Left renal pelvis (tissue), 4 donors: ENCODE measurements at places on chromosomes 12 and 14.
A peak's percentile ranks its signal among the peaks of the same experiment; 100 is the strongest.

DNA sequence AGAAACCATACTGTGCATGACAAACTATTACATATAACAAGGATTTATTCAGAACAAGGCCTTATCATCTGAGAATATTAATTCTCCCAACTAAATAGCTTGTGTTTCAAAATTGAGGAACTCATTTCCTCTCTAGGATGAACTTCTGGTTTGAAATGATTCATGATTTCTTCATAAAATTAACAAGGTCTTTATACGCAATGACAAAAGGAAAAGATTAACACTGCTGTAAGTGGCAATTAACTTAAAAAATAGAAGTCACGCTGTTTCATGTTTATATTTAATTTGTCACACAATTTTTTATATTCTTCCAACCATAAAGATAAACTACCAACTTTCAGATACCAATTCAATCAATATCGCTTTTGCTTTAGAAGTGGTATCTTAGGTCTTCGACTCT, 80.8 kb downstream of the GRIP1 start:
- no peak for DNase-seq

DNA sequence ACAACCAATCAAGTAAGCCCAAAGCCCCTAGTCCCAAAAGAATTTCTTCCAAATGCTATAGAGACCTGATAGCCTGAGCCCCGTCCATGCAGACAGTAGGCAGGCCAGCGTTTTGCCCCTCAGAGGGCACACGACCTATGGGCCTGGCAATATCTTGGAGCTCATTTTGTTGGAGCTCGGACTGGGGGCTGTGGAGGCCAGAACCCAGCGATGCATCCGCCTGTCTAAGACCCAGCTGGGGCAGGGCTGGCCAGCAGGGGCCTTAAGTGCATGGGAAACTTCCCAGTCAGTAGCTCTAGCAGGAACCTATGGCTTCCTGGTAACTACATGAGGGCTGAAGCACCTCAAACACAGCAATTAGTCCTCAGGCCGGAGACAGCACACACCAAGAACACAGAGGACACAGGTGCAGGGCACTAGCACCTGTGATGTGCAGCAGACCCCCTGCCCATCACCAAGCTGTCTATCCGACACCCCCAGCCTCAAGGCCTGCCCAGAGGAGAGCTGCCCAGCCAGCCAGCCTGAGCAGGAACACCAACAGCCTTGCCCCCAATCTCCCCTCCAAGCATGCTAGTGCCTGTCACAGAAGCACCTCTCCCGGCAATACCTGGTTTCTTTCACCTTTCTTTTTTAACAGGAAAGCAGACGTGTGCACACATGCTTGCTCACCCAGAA, 50.8 kb downstream of the ARL6IP4 start:
- no peak for DNase-seq

DNA sequence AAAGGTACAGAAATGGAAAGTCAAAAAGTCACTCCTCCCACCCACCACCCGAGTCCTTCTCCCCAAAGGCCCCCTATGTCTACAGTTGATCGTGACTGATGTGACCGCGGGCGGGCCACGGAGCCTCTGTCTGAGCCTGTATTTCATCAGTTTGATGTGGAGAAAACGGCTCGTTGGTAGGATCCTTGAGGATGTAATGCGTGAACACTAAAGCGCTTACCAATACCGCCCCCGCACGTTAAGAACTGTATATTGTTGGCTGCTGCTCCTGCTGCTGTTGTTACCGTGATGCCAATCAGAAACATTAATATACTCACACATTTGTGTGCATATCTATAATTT, 24.6 kb upstream of the UBC start:
- DNase-seq, result no peak

GRCh38 chr14:35331605-35332516, 39.7 kb downstream of the PSMA6 start:
- DNase-seq, result no peak

- DNase-seq, result no peak
These were observed 33.2 kb downstream of the TMEM30B start for GRCh38 chr14:61247935-61248334.

DNA sequence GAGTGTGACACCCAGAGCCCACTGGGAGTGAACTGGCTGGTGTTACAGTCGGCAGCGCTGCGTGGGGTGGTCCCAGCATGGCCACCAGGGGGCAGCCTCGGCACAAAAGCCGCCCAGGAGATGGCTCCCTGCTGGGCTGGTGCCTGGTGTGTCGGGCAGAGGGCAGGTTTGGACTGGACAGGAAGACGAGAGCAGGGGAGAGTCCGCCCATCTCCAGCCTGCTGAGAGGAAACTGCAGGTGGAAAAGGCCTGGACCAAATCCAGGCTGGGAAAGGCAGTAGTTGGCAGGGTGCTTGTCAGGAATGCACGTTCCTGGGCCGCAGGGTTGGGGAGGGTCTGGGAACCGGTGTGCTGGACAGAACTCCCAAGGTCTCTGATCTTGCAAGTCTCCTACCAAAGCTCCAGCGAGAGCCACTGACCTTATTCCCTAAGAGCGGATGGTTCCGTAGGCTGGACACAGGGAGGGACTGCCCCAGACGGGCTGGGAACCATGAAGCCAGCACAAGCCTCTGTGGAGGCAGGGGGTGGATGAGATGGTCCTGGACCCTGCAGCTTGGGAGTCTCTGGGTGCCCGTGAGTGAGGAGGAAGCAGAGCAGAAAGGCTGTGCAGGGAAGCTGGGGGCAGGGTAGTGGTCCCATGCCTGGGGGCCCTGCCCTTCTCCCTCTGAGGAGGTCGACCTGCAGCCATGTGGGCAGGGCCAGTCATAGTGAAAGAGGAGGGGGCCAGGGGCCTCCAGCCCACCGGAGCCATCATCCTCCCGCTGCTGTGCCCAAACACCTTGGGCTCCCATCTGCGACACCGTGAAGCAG, 1.8 kb downstream of the AHNAK2 start:
- DNase-seq, result no peak

- DNase-seq, result no peak
These were observed 2.9 kb upstream of the HOXC12 start for GRCh38 chr12:53951577-53952334.

GRCh38 chr12:99413751-99414150, 233.8 kb upstream of the GARIN6 start:
- DNase-seq, result no peak

DNA sequence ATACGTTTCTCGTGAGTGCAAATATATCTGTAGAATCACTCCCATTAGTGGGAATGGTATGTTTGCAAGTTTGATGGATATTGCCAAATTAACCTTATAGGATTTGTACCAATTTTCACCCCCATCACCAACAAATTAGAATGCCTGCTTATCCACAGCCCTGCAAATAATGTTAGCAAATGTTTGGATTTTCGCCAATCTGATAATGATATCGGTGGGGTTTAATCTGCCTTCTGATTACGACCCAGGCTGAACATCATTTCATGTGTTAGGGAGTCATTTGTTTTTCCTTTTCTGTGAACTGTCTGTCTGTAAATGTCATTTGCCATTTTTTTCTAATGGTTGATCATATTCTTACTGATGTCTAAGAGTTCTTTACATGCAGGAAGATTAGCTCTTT, 4.1 kb upstream of the DAZAP2 start:
- DNase-seq, result no peak

DNA sequence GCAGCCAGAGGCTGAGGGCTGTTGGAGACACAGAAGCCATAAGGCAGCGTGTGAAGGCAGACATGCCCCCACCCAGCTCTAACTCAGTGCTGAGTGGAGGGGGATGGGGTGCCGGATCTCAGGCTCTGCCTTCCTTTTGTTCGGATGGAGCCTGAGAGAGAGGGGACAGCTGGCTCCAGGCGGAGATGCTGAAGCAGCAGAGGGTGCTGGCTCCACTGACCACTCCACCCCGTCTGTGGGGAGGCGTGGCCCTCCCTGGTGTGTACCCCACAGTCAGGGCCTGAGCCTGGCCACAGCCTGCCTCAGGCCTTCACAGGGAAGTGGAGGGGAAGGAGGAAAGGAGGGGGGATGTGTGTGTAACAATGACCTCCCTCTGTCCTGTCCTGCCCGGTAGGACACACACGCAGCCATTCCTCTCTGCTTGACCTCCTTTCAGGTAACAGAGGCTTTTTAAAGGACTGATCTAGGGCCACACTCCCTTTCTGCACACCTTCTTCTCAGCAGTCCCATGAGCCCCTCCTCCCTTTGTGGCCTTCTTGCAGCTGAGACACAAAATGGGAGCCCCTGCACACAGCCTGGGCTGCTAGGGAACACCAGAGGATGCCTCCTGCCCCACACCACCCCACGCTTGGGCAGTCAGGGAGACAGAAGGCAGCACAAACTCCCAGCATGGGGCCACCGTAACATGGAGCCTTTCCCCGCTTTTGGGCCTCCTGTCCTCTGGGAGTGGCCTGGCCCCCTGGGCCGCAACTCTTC, 9.6 kb upstream of the ENDOU start:
- DNase-seq, result no peak

- no peak for DNase-seq
These were observed 28.4 kb upstream of the GPR132 start for GRCh38 chr14:105093431-105094192.

GRCh38 chr12:110304061-110304551, 23.1 kb downstream of the ATP2A2 start:
- DNase-seq, result no peak

- no peak for DNase-seq
These were observed 277.4 kb downstream of the FOXN3 start for GRCh38 chr14:89139404-89140247.

DNA sequence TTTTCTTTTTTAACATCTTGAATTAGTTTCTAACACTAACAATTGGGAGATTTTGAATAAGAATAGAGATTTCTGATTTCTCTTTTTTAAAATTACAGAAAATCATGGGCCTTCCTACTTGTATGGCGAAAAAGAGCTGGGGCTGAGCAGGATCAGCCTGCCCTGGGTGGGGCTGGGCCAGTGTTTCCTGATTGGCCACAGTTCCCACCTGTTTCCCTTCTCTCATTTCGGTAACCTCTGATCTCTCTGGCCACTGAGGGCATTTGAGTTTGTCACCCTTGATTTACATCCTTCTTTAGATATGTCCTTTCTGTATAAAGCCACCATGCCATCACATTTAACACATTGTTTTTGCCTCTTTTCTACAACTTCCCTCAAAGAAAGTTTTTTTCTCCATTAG, 254.2 kb downstream of the ZFP36L1 start:
- DNase-seq, result no peak

DNA sequence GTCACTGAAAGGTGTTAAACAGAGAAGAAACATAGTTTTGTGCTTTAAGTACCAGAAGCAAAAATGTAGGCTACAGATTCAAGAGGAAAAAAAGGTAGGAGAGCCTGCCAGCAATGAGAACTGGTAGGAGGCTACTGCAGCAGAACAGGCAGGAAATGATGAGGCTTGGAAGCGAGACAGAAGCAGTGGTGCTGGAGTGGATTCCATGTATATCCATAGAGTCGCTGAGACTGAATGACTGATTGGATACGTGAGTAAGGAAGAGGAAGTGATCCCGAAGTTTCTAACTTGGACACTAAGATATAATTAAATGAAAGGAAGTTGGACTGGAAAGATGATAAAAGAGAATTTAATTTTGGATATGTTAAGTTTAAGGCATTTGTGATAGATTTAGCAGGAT, 45.0 kb upstream of the CCDC91 start:
- no peak for DNase-seq

GRCh38 chr12:105961821-105962671, 176.7 kb downstream of the NUAK1 start:
- DNase-seq, result no peak

DNA sequence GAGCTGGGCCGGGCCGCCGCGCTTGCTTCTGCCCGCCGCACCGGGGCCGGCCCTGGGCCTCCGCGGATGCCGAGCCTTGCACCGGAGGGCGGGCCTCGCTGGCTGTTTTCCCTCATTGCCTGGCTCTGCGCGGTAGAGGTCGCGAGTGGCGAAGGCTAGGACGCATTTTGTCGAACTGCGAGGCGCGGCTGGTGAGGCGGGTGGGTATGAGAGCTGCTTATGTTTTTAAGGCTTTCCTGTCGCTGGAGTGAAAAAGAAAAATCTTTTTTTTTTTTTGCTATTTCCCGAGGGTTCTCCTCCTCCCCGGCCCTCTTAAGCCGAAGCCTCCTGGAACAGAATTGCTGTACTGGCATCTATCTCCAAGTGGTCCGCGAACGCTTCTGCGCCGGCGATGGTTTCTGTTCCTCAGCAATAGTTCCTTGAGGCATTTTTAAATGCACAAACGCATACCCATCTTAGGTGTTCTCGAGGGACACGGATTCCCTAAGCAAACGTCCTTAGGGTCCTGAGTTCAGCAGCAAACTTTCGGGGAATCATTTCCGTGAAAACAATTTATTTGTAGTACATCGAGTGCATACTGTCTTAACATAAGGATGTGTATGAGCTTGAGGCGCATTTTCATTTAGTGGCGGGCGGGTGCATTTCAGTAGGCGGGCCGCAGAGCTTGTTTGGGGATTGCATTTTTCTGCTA, 631 bp downstream of the RESF1 start:
- DNase-seq, result peak; percentile 38

DNA sequence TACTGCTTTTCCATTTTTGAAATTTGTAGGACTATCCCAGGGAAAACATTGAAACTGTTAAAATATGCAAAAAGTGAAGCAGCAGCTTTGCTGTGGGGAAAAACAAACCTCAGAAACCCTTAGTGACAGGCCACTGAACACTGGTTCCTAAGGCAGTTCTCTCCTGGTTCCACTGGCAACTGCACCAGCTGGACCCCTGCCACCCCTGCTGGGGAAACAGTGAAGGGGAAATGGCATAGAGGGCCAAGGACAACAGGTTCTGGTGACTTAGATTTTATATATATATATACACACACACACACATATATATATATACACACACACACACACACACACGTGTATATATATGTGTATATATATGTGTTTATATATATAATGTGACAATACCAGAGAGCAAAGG, 16.2 kb upstream of the KRT7 start:
- DNase-seq, result no peak

DNA sequence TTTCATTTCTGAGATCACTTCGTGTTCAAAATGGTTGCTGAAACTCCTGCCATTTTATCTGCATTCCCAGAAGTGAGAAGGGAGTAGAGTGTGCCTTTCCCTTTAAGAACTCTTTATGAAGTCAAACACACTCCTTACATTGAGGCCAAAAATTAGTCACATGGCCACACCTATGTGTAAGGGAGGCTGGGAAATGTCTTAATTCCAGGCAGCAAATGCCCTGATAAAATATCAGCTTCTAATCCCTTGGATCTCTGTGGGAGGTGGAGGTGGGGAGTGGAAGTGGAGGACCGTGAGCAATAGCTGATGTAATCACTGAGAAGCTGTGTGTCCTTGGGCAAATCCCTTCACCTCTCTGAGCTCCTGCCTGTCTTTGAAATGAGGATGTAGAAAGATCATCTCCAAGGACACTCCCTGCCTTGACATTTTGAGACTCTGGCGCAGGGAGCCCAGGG, 22.7 kb upstream of the ANKRD9 start:
- DNase-seq, result no peak

GRCh38 chr14:66444271-66444927, 41.8 kb upstream of the CCDC196 start:
- DNase-seq, result no peak

GRCh38 chr12:29743801-29744200, 39.9 kb downstream of the TMTC1 start:
- DNase-seq, result no peak

DNA sequence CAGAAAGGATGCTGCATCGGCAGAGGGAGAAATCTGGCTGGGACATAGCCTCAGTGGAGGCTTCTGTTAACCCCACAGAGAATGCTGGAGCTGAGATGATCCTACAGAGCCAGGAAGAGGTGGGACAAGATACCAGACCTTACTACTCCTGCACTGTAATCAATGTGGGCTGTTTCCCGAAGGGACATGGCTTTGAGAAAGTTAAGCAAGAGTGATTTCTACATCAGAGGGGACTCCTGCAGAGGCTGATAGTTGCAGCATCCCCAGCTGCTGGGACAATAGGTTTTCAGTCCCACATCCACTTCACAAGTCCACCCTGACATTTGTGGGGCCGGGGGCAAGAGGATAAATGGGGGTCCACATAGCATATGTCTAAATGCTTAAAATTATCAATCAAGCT, 22.5 kb upstream of the CMKLR1 start:
- no peak for DNase-seq
